CD4-positive, alpha-beta memory T cell (primary cell): ENCODE measurements at places on chromosomes 7 and 10. TPM values are rescaled to one million over a fixed set of nuclear protein-coding genes. Genes with fewer than 3 reads are reported as not detected.

GRCh38 chr7:127619681-127620405 is 1.9 kb upstream of the PAX4 start:
- H3K4me3 ChIP-seq, result no peak overlapping the region
- H3K4me1 ChIP-seq, result no peaks in the 10 kb centered on the region
- no peaks in the 10 kb centered on the region for H3K36me3 ChIP-seq
- no peak overlapping the region for H3K27ac ChIP-seq

MUC3A gene
- total RNA-seq, result not detected

GJD4 gene
- not detected for total RNA-seq

GRCh38 chr10:655184-655583 is 34.3 kb downstream of the DIP2C start:
- no peak overlapping the region for H3K27ac ChIP-seq
- no peak for DNase-seq
- no peaks in the 10 kb centered on the region for H3K27me3 ChIP-seq
- H3K4me3 ChIP-seq, result no peak overlapping the region
- no peaks in the 10 kb centered on the region for H3K36me3 ChIP-seq

GRCh38 chr10:99708428-99709012 is 23.4 kb downstream of the COX15 start:
- no peak overlapping the region for H3K27ac ChIP-seq
- no peak overlapping the region for H3K4me3 ChIP-seq
- H3K27me3 ChIP-seq, result no peaks in the 10 kb centered on the region
- H3K36me3 ChIP-seq, result peaks cover 18% of the 10 kb centered on the region
